ENCODE measurements at places on chromosomes 13 and 19.

GRCh38 chr19:49555600-49556411 is 24.6 kb downstream of the NOSIP start:
- DNase-seq = no peak

DNA sequence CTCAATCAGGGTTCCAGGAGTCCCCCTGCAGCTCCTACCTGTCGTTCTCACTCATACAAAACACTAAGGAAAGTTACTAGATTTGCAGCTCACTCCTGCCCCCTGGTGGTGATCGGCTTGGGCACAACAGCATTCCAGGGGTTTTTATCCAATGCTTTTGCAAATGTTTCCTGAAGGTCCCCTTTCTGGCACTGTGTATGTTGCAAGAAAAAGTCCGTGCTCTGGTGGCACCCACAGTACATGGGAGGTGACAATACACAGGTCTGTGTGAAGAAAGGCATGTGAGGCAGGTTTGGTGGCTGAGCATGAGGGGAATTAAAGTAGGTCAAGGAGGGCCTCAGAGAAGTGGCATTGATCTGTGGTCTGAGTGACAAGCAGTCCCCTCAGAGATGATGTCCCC is 8.6 kb upstream of the TYK2 start:
- peak; percentile 78 for DNase-seq

- no peak for DNase-seq
Measured at GRCh38 chr19:5494773-5495172, 39.6 kb downstream of the ZNRF4 start.

DNA sequence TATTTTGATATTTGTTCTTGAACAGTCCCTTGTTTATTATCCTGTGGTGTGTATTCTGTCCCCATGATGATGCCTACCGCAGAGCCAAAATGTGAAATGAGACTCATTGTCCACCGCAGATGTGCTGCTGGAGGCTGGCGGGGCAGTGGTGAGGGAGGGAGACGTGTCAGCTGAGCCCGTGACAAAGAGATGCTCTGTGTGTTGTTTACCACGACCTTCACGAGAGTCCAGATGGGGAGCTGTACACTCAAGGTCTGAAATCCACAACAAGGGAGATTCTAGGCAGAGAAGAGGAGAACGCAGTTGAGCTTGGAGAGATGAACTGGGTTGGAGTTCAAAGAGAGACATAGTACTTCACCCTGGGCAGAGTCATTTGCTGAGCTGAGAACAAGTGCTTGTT is 20.8 kb upstream of the AMER2 start:
- DNase-seq = no peak

GRCh38 chr19:48992581-48993174 is 431 bp downstream of the GYS1 start:
- no peak for DNase-seq

- DNase-seq = no peak
Measured at GRCh38 chr19:11887234-11887610, 360 bp upstream of the ZNF69 start.

GRCh38 chr19:31285744-31286143 is 63.5 kb downstream of the TSHZ3 start:
- DNase-seq = no peak

DNA sequence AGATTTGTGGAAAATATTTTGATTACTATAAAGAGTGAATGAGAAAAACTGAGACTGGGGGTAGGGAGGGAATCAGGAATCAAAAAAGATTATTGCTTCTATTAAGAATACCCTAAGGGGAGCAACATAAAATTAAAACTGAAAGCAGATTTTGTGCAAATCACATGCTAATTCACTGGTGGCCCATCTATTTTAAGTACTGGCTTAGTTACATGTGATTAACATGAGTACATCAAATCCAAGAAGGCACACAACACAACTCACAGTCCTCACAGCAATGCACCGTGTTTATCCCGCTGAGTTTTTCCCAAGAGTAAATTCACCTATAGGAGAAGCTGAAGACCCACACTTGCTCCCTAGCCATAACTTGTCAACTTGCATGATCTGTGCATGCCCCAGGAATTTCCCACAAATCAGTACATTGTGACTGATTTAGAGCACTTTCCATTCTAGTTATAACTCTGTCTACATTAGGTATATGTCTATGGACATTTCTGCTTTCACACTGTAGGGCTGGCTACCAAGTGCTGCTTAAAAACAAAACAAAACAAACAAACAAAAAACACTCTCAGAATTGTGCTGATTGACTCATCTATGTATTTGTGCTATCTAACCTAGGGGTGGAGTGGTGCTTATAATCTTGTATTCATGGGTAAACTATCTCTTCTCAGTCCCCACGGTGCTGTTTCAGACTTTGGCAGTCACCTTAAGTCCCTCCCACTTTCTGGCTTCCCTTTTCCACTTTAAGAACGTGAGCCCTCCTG is 24.3 kb downstream of the AMER2 start:
- no peak for DNase-seq

DNA sequence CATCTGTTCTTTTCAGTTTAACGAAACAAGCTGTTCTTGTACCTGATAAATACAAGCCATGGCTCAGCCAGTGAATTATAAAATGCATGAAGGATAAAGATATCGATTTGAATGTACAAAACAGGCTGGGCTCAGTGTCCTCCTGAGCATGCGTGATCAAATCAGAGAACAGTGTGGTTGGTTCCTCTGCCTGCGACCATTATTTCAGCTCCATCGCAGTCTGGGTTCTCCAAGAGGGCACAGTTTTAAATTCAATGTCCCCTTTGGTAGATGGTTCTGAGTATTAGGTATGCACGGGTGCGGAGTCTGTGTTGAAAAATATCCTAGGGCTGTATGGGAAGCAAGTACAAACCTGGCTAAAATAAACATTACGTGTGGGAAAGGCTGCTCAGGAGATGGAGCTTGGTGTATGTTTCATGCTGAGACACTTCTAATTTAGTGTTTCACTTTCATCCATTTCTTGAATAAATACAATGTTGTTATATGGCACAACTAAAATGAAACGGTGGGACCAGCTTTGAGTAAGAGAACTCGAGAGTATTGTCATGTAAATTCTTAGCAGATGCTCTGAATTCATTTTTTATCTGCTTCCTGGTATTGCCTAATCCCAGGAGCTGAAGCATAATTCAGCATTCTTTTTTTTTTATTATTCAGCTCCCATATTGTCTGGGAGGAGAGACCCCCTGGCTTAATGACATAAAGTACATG is 458.7 kb downstream of the MYO16 start:
- DNase-seq = no peak

DNA sequence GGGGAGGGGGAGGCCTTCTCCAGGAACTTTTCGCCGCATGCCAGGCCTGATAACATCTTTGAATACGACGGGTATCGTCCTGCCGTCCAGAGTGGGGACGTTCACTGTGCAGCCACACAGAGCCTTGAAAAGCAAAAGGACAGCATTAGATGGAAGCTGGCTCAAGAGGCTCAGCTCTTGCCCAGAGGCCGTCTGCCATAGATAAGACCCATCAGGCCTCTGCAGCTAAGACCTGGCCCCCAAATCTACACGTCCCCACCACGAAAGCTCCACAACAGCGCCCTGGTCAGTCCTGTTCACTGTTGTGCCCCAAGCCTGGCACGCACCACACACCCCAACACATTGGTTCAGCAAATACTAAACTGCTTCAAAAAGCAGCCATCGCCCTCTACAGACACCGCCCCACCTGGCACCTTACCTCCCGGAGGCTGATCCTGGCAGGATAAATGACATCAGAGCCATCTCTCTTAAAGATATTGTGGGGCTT is 2.1 kb downstream of the DNAJB1 start:
- no peak for DNase-seq

GRCh38 chr13:40590112-40590862 is 76.2 kb downstream of the FOXO1 start:
- no peak for DNase-seq

GRCh38 chr19:47723581-47723940 is 10.3 kb downstream of the EHD2 start:
- no peak for DNase-seq

DNA sequence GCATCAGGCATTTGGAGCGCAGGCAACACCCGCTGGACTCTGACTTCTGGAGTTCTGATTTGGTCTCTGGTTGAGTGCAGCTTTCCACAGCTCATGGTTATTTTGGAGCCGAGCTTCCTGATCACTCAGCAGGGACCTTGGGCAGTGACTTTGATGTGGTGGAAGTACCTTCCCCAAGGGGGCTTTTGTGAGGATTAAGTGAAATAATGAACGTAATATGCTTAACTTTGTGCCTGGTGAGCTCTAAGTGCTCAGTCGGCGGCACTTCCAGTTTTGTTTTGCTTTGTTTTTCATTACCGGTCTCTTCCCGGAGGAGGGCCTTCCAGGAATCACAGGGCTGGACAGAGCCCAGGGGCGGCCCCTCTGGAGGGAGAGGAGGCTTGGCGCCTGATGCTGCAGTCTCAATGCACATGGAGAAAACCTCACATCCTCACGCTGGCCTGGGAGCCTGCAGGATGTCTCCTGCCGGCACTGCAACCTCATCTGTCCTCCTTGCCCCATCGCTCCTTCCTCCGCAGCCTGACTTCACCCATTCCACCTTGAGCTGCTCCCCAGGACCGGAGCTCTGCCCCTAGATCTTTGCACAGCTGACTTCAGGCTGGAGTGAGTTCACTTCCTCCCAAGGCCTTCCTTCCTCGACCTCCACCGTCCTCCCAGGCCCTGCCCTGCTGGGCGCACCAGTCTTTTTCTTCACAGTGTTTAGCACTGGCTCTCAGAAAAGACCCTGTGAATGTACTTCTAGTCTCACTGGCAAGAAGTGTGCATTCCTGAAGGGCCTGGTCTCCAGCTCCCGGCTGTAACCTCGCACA is 1.5 kb downstream of the PLEKHF1 start:
- DNase-seq = no peak

- DNase-seq = no peak
Measured at GRCh38 chr13:68905186-68905585, 1202.4 kb upstream of the ATXN8OS start.

DNA sequence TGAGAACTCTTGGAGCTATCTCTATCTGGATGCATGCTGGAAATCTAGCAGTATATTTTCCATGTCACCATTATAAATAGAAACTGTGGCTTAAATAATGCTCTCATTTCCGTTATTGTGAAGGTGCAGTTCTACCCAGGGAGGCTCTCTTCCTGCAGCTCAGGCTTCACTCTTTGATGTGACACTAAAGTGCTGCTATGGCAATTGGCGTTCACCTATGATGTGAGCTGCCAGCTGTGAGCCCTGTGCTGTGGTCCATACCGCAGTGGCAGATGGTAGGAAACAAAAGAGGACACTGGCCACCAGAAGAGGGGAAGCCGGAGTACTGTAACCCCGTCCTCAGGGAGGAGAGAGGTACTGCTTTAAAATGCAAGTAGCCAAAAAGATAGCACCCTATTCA is 40.6 kb upstream of the ZNF681 start:
- no peak for DNase-seq

GRCh38 chr13:31067416-31068118 is 94.1 kb downstream of the HSPH1 start:
- no peak for DNase-seq

- no peak for DNase-seq
Measured at GRCh38 chr13:102726430-102726829, 31.6 kb upstream of the METTL21C start.

GRCh38 chr13:31824705-31825517 is 85.6 kb downstream of the RXFP2 start:
- no peak for DNase-seq

- DNase-seq = no peak
Measured at GRCh38 chr19:35929876-35930275, 6.3 kb upstream of the LRFN3 start.

- DNase-seq = no peak
Measured at GRCh38 chr13:66887088-66887487, 343.0 kb downstream of the PCDH9 start.

- peak; percentile 2 for DNase-seq
Measured at GRCh38 chr13:36345438-36346221, 564 bp downstream of the SPART start.

GRCh38 chr13:47119575-47120235 is 222.9 kb upstream of the HTR2A start:
- DNase-seq = no peak

DNA sequence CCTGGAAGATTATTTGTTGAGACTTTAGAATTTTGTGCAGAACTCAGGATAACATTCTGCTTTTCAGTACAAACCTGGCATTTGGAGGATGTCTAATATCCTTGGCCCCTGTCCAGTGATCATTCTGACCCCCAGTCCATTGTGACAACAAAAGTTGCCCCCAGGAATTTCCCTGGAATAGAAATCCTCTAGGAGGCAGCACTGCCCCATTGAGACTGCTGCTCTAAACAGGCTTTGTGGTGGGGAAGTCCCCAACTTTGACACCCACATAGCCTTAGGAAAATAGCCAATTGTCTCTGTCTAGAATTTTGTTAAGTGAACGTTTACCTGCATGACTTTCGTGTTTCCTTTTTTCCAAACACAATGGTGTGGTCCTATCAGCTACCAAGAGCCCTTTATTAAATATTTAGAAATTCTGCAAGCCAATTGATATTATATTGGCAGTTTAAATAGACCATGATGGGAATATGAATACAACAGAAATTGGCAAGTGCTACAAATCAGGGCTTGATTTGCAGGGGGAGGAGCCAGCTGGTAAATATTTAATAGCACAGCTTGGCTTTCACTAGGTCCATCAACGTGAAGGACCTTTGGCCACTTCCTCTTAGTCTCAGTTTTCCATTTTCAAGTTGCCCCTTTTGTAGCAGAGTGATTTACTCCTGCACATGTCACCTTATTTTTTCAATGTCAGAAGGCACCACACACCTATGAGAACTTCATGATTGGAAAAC is 451.7 kb downstream of the EFNB2 start:
- DNase-seq = no peak

- no peak for DNase-seq
Measured at GRCh38 chr13:36920616-36921185, 663 bp upstream of the SMAD9 start.

All from stimulated activated CD8-positive, alpha-beta memory T cell treated with anti-CD3 and anti-CD28 coated beads, Interleukin-15, amount 100 ng/mL, for 24 hours (primary cell).